ENCODE measurements at places on chromosomes 11 and 22. TPM values are rescaled to one million over a fixed set of nuclear protein-coding genes. Genes with fewer than 3 reads are reported as not detected.

Gene RAB36
- 1.1 TPM for total RNA-seq

Gene BUD13
- total RNA-seq = 22.4 TPM

DNA sequence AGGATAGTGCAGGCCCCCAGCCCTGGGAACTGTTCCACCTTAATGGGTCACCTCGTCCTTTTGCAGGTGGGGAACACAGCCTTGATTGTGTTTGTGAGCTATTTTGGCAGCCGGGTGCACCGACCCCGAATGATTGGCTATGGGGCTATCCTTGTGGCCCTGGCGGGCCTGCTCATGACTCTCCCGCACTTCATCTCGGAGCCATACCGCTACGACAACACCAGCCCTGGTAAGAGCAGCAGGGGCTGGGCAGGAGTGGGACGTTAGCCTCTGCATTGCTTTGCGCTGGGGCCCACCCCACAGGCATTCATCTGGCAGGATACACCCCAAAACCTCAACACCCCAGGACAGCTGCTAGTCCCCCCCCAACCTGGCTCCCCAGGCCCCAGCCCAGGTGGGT, 14.8 kb downstream of the SLCO2B1 start:
- H3K4me3 ChIP-seq = no peak overlapping the region
- H3K36me3 ChIP-seq = peaks cover 5% of the 10 kb centered on the region
- no peak overlapping the region for H3K27ac ChIP-seq

Gene CHRDL2
- total RNA-seq = 0.25 TPM

GRCh38 chr22:39300186-39300830, 19.1 kb downstream of the RPL3 start:
- H3K4me3 ChIP-seq = no peak overlapping the region
- H3K4me1 ChIP-seq = peaks cover 36% of the 10 kb centered on the region
- no peaks in the 10 kb centered on the region for H3K27me3 ChIP-seq
- peak overlapping the region; percentile 76 for H3K27ac ChIP-seq
- peak; percentile 44 for DNase-seq
